ENCODE measurements at places on chromosomes 6 and 20.
A peak's percentile ranks its signal among the peaks of the same experiment; 100 is the strongest.

DNA sequence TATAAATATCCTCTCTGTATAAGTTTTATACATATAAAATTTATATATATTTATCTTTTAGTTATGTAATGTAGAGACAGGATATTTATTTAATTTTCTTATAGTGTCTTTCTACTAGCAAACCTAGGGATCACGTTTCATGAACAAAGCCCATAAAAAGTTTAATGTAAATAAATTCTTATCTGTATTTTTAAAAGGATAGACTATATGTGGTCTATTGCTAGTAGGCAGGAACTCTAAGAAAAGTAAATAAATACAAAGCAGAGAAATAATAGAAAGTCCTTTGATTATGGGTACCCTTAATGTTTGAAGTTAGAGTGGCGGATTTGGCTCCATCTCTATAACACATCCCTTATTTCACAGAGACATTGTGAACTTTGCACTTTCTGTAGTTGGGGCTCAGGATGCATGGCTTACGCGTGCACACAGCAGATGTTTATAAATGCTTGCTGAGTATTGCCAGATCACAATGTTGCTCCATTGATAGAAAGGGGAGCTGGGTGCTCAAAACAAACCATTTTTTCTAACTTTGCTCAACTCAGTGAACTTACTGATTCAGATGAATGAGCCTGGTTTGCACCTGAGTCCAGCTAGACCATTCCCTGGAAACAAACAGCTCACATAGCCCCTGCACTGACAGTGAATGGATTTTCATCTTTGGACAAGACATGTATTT lies 179.1 kb downstream of the SYNE1 start:
- DNase-seq = no peak

DNA sequence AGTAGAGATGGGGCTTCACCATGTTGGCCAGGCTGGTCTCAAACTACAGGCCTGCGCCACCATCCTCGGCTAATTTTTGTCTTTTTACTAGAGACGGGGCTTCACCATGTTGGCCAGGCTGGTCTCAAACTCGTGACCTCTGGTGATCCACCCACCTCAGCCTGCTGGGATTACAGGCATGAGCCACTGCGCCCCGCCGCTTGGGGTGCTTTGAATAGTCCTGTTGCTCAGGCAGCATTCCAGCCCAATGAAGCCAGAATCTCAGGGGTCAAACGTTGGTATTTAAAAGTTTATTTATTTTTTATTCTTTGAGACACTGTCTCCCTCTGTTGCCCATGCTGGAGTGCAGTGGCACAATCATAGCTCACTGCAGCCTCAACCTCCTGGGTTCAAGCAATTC lies 11.3 kb downstream of the MOCS3 start:
- no peak for DNase-seq

DNA sequence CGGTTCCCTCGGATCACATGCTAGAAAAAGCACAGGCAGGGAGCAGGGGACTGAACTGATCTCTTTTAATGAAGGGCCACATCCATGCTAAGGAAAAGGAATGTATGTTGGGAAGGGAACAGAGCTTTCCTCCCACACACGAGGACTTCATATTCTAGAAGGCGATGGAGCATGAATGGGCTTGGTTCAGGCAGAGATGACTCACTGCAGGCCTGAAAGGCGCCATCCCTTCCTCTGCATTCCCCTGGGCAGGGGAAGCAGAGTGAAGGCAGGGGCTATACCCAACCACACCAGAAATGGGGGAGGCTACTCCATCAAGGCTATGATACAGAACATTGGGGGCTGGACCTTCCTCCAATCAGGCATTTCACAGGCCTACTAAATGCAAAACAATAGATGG lies 30.6 kb downstream of the ELMO2 start:
- DNase-seq = no peak

DNA sequence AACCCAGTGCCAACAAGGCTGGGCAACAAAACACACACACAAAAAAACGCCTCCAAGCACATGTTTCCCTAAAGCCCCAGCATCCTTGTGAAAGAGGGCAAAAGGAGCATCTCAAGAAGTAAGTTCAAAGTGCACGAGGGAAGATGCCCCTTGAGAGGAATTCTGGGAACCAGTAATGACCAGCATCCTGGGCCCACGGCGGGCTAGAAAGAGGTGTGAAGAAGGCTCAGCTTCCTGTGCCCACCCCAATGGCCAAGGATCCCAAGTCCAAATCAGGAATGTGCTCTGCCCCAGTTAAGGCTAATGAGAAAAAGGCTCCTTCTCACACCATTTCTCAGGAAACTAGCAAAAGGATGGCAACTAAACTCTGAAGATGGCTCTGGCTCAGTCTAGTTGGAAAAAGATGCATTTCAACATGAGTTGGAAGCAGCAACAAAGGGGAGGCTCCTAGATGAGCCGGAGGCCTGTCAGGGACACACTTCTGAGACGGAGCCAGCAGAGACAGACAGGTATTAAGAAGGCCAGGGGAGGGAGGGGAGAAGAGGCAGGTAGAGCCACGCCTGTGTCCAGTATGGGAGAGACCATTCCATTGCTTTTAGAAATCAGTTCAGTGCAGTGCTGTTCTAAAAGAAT lies 3.2 kb downstream of the RIMS4 start:
- DNase-seq = no peak

DNA sequence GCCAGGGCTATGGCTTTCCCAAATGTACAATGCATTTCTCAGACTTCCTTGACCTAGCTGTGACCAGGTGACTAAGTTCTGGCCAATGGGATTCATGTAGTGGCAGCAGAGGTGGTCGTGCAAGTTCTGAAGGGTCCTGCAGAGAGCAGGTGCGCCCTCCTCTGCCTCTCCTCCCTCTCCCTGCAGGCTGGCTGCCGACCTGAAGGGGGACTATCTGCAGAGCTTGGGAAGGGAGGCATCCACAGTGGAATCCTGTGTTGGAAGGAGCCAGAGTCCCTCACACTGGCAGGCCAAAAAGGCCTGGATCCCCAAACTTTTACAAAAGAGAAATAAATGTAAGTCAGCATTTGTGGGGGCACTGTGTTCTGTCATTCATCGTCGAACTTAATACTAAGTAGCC lies 66.6 kb downstream of the CDH26 start:
- DNase-seq = no peak

GRCh38 chr6:105733556-105734162 lies 330.8 kb upstream of the PREP start:
- no peak for DNase-seq

GRCh38 chr20:10495173-10495572 lies 60.1 kb downstream of the SLX4IP start:
- no peak for DNase-seq

- DNase-seq = no peak
Observed at GRCh38 chr6:32608362-32608761, 18.7 kb upstream of the HLA-DRB1 start.

DNA sequence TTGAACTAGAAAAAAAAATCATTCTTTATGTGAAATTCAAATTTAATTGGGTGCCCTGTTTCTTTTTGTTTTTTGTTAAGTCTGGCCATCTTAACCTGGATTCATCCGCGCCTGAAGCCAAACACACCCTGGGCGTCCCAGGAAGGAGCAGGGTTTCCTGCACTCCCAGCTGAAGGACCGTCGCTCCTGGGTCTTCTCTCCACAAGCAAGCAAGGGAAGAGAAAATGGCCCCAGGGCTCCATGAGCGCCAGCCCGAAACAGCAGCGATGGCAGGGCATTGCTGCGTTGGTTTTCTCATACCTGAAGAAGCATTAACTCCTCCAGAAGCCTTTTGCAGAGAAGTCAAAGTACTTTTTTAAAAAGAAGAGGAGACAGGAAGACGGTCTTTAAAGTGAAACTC lies 105.4 kb upstream of the AFDN start:
- DNase-seq = no peak

DNA sequence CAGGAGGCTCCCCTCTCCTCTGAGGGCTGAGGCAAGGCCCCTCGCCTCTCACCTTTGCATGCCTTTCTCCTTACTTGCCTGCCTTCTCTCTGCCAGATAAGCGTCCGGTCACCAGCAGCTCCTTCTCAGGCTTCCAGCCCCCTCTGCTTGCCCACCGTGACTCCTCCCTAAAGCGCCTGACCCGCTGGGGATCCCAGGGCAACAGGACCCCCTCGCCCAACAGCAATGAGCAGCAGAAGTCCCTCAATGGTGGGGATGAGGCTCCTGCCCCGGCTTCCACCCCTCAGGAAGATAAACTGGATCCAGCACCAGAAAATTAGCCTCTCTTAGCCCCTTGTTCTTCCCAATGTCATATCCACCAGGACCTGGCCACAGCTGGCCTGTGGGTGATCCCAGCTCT lies 21.3 kb upstream of the PPARD start:
- DNase-seq = peak; percentile 13

DNA sequence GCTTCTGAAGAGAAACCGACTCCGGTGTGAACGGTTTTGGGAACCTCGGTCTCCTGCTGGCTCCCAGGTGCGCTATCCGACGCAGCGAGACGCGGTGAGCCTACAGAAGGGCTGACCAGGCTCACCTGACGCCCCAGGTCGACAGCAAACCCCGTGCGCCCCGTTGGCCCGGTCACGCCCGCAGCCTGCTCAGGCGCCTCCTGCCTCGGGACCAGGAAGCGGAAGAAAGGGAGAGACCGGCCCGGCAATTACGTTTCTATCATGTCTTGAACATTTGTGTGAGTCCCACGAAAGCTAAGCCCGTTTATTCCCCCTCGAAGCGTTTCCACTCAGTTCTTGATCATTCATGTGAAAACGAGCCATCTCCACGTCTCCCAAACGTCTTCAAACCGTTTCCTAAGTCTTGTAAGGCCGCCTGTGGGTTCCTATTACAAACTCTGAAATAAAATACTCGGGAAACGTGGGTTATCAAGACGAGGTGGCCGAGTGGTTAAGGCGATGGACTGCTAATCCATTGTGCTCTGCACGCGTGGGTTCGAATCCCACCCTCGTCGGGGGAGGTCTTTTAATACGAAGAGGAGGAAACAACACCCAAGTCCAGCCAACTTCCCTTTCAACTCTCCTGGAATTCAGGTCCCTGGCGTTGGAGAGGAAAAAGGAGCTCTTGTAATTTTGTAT lies 150.5 kb upstream of the PRSS16 start:
- peak; percentile 46 for DNase-seq

GRCh38 chr6:53866226-53866625 lies 71.4 kb downstream of the LRRC1 start:
- DNase-seq = no peak

DNA sequence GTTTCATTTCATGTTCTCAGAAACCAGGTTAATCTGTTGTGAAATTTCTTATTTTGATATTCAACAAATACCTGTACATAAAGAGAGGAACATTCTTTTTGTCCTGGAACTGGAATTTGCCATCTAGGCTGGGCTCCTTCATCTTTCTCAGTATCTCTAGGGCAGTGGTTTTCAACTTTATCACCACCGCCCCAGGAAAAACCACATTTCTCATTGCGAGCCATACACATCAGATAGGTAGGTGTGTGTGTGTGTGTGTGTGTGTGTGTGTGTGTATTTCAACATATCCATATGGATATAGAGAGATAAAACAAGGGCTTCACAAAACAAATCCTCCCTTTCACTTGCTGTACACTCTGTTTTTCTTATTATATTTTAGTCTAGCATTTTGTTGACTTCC lies 24.1 kb downstream of the BFSP1 start:
- no peak for DNase-seq

DNA sequence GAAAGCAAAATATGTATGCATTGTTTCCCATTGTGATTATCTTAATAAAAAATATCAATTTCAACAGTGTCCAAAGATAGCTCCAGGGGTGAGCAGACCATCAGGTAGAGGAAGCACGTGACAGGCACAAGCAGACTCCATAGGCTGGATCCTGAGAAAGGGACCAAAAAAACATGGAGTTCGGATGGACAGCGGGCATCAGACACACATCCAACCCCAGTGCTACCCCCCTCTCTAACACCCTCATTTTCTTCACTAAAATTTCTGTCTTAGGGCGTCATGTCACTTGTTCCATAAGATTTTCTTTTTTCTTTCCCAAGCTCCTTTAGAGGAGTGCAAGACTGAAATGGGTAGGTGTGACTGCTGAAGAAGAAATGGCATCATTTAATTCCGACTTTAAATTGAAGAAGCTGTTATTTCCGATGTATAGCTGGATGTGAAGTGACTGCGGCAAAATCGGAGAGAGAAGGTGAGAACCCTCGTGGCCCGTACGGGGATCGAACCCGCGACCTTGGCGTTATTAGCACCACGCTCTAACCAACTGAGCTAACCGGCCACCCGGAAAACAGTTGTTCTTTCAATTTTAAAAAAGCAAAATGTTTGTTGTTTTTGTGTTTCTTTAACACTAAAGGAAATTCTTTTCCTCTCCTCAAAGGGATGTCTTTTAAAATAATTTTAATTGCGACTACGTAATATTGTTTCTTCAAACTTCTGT lies 10.3 kb upstream of the PRSS16 start:
- peak; percentile 52 for DNase-seq

GRCh38 chr20:43736588-43737158 lies 9.9 kb upstream of the GTSF1L start:
- peak; percentile 52 for DNase-seq

- DNase-seq = no peak
Observed at GRCh38 chr6:151263035-151263434, 23.3 kb downstream of the AKAP12 start.

GRCh38 chr6:125415913-125416312 lies 114.1 kb upstream of the HDDC2 start:
- DNase-seq = no peak

- DNase-seq = no peak
Observed at GRCh38 chr6:157496534-157497095, 115.6 kb downstream of the ZDHHC14 start.

DNA sequence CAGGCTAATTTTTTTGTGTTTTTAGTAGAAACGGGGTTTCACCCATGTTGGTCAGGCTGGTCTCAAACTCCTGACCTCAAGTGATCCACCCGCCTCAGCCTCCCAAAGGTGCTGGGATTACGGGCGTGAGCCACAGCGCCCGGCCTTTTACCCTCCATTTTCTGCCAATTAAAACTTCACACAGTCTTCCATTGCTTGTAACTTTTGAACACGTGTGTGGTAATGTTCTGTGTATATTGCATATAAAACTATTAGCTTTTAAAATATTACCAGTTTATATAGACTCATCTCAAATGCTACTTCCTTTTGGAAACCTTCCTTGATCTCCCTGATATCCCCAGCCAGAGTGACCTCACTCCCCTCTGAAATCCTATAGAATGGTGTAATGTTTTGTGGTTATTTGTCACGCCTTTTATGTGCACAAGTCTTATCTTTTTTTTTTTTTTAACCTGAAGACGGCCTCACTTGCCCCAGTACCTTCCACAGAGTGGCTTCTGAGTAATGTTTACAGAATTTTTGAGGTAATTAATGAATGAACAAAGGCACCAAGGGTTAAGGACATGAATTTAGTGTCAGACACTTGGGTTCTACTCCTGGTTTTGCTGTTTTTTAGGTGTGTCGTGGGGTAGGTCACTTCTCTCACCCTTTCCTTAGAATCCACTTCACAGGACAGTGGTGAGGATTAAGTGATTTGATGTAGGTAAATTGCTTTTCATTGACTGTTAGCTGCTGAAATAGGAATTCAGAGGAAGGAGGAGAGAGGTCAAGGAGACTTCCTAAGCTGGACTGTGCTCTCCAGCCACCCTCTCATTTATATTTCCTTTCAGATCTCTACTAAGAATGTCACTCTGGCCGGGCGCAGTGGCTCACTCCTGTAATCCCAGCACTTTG lies 11.2 kb upstream of the MMP24 start:
- no peak for DNase-seq

GRCh38 chr6:34979218-34979617 lies 90.2 kb downstream of the ANKS1A start:
- DNase-seq = no peak
